ENCODE measurements at places on chromosomes 2 and 18.

- no peak for DNase-seq
These were observed 497.2 kb upstream of the PIK3C3 start for GRCh38 chr18:41457765-41458326.

GRCh38 chr2:45280794-45281193, 271.5 kb upstream of the SIX2 start:
- no peak for DNase-seq

- no peak for DNase-seq
These were observed 18.9 kb upstream of the DLX1 start for GRCh38 chr2:172066394-172066886.

- no peak for DNase-seq
These were observed 199.2 kb downstream of the TFCP2L1 start for GRCh38 chr2:121085801-121086200.

DNA sequence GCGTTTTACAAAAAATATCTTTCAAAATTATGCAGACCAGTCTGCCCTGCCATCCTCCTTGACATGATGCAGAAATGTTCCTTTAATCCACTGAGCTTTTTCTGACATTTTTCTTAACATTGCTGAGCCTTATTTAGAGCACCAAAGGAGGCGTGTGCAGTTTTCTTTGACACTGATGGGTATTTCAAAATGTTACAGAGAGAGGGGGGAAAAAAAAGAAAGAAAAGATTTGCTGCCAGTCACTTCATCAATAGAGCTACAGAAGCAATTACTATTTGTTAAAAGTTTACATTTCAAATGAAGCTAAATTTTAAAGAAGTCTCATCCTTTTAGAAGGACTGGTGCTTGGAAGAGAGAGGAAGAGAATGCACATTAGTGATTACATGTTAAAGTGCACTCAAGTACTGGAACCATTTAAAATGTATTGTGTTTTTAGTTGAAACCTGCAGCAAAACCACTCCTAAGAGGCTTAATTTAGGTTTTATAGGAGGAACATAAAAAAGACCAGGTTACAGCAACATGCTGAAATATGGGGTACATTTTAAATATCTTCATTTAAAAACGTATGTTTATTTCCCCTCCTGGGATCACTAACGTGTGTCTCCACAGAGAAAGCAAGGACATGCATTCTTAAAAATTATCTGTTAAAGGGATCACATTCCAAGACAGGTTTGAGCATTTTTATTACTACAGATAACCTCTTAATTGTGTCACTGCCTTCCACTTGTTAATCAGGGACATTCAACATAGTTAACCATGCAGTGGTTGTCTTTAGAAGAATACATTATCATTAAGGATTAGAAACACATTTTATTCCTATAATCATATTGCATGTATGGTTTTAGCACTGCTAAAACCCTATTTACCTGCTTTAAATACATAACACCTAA, 258.4 kb downstream of the MEIS1 start:
- DNase-seq, result no peak

DNA sequence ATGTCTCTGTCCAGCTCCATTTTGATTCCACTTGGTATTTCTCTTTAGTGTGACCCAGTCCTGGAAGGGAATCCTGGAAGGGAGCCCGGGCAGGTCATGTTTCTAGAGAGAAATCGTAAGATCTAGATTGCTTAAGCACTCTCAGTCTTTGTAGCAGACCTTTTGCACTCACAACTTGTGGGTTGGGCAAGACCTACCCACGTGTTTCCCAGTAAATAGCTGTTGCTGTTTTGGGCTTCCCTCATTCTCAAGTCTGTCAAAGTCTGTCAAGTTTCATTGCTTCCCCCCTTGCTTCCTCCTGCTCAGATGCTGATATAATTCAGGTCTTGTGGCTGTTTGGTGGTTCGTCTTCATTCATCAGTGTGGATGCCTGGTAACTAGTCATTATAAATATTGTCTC, 17.4 kb upstream of the NEMP2 start:
- no peak for DNase-seq

DNA sequence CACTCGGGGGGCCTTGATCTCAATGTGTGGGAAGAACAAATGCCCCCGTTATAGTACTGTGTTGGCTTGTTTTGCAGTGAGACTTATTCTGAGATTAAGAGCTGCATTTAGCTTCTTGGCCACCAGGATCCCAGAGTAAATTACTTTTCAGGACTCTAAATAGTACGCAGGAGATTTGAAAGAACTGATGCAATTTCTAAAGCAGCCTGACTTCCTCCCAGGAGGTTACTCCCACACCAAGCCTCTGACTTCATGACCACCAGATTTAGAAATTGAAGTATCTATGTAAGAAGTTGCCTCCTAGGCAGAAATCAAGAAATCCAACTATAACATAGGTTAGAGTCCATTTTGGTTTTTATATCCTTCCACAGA, 67.0 kb downstream of the FEZ2 start:
- no peak for DNase-seq

GRCh38 chr2:207141386-207141785, 24.4 kb downstream of the KLF7 start:
- DNase-seq, result no peak

- no peak for DNase-seq
These were observed 69.0 kb downstream of the POLR1A start for GRCh38 chr2:86036669-86037138.

GRCh38 chr2:161994761-161995520, 79.1 kb downstream of the DPP4 start:
- DNase-seq, result no peak

GRCh38 chr2:235468978-235469655, 24.7 kb upstream of the AGAP1 start:
- no peak for DNase-seq

GRCh38 chr18:24674605-24675004, 214.2 kb downstream of the HRH4 start:
- DNase-seq, result no peak

DNA sequence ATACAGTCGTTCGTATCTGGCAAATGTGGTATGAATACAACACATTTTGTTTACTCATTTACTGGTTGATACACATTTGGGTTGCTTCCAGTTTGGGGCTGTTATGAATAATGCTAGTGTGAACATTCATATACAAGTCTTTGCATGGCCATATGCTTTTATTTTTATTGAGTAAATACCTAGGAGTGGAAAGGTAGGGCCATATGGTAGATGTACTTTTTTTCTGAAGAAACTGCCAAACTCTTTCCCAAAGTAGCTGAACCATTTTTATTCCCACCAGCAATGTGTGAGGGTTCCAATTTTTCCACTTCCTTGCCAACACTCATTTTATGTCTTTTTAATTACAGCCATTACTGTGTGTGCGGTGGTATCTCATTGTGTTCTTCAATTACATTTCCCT, 496.2 kb upstream of the NRXN1 start:
- no peak for DNase-seq

DNA sequence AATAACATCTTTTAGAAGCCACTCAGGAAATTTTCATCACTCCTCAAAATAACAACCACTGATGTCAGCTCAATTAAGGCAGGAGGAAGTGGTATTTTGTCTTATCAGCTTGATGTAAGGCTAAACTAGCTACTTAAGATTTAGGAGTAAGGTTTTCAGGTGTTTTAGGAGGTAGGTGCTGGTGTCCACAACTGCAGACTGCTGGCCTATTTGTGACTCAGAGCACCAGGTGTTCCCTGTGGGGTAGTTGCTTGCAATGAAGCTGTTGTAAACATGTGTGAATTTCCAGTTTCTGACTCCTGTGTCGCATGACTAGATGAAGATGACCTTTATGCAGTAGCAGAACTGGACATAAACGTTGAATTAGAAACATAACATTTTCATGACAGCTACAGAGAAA, 164.2 kb downstream of the THSD7B start:
- no peak for DNase-seq

DNA sequence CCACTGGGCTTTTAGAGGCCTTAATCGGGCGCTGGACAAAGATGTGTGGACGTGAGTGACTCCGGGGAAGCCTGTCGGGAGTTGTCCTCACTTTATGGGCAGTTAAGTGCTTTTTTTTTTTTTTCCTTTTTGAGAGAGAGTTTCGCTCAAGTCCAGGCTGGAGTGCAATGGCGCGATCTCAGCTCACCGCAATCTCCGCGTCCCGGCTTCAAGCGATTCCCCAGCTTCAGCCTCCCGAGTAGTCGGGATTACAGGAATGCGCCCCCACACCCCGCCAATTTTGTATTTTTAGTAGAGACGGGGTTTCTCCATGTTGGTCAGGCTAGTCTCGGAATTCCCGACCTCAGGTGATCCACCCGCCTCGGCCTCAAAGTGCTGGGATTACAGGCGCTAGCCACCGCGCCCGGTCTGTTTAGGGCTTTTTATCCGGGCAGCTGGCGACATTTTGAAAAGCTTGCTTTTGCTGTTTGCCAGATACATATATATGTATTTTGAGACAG, 1.5 kb downstream of the MSH6 start:
- no peak for DNase-seq

DNA sequence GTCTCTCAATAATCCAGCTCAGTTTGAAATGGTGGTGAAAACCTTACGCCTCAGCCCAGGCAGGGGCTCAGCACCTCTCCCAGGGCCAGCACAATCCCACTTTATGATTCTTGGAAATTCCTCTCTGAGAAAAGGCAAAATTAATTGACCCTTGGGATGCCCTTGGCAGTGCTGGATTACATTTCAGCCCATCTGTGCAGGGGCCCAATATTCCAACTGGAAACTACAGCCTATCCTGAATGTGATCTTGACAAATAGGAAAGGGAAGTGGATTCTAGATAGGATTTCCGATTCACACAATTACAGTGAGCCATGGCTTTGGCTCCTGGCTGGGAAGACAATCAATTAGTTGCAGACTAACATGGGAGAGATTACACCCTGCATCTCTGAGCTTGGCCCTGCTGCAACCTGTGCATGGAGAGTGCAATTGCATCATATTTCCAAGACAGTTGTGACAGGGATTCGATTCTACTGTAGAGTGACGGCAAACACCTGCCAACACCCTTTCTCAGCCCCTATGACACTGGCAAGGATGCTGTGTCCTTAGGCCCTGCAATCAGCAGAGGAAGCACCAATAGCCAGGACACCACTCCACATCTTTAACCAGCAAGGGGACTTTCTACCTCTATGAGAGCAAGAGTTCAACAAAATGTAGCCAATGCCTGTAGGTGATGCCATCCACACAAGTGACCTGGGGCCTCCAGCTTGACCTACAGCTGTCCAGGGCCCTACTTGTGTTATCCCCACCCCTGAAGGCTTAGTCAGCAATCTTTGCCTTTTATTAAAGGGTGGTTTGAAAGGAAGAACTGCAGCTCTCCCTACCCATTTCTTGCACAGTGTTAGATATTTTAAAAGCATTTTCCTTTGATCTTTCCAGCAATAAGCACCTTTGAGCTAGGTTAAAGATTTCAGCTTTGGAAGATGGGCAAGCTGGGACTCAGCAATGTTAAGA, 187.2 kb upstream of the HS6ST1 start:
- no peak for DNase-seq

DNA sequence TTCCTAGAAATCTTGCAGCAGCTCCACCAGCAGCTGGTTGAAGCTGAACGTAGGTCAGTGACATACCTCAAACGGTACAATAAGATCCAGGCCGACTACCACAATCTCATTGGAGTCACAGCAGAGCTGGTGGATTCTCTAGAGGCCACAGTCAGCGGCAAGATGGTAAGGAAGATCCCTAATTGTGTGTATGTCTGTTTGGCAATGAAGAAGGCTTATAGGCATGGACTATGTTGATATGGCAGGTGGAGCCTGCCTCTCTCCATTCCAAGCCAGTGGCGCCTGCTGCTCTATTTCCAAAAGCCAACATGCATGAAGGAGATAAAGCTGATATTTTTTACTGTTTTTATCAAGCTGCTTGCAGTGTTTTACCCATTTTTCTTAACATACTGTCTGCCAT, 36.8 kb downstream of the ARMC9 start:
- no peak for DNase-seq

- DNase-seq, result no peak
These were observed 217.9 kb downstream of the NAPG start for GRCh38 chr18:10743766-10744165.

- DNase-seq, result no peak
These were observed 80.7 kb upstream of the CYRIA start for GRCh38 chr2:16746329-16746728.

- DNase-seq, result no peak
These were observed 5.6 kb downstream of the ADCYAP1 start for GRCh38 chr18:910247-910646.

GRCh38 chr2:120884472-120885290, 149.0 kb downstream of the GLI2 start:
- DNase-seq, result no peak

DNA sequence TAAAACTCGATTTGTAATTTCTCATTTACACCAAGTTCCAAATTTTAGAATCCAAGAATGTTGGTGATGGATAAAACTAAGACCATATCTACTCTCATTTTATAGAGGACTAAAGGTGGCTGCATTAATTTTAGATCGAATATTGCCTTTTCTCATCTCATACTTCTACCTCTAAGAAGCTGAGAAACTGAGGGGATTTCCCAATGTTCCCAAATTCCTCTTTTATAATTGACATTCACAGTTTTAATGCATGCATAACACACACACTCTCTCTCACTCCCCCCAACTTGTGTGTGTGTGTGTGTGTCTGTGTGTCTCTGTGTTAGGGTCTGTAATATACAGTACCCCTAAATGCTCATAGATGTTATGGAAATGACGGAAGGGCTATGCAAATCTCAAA, 328.8 kb upstream of the SLC14A2 start:
- DNase-seq, result no peak

DNA sequence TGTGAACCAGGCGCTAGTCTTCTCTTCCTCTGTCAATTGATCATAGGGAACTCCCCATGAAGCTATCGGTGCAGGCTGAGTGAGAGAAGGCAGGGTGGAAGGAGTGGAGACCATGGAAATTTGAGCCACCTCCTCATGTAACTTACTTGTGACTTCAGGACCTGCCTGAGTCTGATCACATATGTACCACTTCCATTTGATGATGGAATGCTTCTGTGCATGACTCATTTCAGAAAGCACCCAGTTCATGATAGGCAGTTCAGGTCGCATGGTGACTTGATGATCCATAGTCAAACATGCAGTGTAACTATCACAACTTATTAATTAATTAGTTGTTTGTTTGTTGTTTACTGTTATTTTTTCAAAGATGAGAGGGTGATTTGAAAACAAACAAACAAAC, 1296.7 kb downstream of the SUCLG1 start:
- no peak for DNase-seq

Data from stimulated activated naive CD8-positive, alpha-beta T cell treated with anti-CD3 and anti-CD28 coated beads, Interleukin-15, Interleukin-2, amounts not matched to agents 100 U/mL and 50 U/mL, for 24 hours (primary cell).